ENCODE measurements at places on chromosomes 11 and 22.

DNA sequence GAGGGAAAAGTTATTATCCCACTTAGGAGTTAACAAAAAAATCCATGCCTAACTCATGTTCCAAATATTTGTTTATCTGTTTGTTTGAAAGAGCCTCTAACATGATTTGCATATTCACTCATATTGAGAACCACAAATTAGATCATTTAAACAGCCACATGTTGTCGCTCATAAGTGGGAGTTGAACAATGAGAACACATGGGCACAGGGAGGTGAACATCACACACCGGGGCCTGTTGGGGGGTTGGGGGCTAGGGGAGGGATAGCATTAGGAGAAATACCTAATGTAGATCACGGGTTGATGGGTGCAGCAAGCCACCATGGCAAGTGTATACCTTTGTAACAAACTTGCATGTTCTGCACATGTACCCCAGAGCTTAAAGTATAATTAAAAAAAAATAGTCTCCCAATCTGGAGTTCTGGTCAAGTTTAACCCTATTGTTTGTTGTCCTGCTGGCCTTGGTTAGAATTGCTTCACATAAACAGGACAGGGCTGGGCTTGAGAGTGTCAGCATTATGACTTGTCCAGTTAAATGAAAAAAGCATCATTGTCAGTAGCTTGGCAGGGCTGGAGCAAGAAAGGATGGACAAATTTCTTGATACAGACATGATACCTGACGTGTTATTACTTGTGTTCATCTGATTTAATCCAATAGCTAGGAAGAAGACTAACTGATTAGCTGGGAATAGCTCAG lies 57.8 kb upstream of the PSMA1 start:
- DNase-seq, result no peak

DNA sequence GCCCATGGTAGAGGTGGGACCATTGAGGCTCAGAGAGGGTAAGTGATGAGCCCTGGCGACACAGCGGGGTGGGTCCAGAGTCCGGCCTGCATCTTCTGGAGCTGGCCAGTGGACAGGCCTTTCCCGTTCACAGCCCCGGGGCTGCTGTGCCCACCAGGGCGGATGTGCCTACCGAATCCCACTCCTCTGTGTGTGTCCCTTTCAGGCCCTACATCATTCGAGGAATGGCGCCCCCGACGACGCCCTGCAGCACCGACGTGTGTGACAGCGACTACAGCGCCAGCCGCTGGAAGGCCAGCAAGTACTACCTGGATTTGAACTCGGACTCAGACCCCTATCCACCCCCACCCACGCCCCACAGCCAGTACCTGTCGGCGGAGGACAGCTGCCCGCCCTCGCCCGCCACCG lies 11.9 kb upstream of the PPP6R3 start:
- DNase-seq, result no peak

- DNase-seq, result no peak
Measured at GRCh38 chr11:121839781-121840180, 276.2 kb downstream of the BLID start.

DNA sequence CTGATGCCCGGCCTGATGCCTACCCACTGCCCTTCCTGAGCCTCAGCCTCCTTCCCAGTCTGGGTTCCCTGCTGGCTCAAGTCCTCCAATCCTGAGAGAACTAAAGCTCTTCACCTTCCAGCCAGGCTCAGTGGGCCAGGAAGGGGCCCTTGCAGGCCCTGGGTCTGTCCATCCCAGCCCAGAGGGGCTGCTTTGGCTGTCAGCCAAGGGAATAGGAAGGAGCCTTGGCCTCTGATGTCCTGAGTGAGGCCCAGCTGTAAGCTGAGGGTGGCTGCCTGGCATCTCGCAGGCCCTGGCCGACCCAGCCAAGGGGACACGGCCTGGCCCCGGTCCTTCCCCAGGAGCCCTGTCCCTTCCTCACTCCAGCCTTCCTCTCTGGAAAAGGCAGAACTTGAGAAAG lies 83.4 kb downstream of the DHCR7 start:
- DNase-seq, result no peak

DNA sequence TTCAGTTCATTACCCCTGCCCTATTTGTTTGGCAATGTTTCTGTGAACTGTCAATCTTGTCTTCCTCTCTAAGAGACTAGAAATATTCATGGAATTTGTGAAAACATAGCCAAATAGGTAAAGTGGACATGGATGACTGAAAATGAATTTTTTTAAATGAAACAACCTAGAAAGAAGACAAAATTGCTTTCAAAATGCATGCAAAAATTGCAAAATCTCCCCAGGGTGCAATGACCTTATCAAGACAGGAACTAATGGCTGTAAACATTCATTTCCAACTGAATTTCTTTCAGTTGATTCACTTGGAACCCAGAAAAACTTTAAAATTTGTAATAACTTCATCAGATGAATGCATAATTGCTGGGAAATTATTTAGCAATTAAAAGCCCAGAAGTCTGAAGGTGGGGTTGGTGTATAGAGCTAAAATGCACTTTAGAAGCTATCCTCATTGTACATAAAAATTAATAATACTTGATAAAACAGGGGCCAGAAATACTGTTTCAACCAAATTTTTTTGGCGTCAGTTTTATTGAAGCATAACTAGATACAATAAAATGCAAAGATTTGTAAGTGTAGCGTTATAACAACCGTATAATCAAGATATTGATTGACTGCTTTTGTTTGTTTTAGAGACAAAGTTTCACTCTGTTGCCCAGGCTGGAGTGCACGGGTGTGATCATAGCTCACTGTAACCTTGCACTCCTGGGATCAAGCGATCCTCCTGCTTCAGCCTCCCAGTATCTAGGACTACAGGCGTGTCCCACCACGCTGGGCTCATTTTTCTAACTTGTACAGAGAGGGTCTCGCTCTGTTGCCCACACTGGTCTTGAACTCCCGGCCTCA lies 27.6 kb upstream of the SLC35C1 start:
- DNase-seq, result peak; percentile 37

GRCh38 chr11:133832991-133833897 lies 12.1 kb downstream of the SPATA19 start:
- no peak for DNase-seq

DNA sequence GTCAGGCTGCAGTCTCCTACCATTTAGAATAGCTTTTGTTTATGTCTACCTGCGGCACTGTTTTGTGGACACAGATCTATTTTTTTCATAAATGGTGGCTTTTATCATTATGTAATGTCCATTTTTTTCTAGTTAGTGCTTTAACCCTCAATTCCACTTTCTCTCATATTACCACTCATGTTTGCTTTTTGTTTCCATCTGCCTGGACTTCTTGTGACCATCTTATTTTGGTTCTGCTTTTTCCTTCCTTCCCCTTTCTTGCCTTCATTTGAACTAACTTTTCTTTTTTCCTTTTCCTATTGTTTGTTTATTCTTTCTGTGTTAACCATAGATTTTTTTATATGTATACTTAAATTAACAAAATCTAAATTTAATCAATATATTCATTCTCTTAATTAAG lies 98.5 kb upstream of the SLC22A12 start:
- DNase-seq, result no peak

GRCh38 chr11:107293677-107294344 lies 163.8 kb downstream of the CWF19L2 start:
- DNase-seq, result no peak
